ENCODE measurements at places on chromosomes 5 and 9.

DNA sequence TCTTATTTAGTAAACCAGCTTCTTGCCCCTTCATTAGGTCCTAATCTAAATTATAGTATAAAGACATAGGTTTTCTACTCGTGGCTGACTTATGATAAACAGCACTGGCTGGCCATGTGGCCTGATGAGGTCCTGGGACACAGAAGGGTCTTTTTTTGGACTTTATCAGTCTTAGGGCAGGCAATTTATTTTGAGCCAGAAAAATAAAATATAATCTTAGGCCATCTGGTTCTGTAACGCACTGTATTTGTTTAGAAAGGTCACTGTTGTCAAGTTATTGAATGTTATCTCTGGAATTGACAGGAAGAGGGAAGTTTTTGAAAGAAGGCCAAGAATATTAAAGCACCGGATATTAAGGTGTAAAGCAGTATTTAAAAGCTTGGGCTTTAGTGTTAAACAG lies 53.9 kb downstream of the RFX3 start:
- DNase-seq, result no peak

GRCh38 chr5:13303445-13303844 lies 641.0 kb downstream of the DNAH5 start:
- DNase-seq, result peak; percentile 7

- peak; percentile 33 for DNase-seq
These were observed 174.6 kb upstream of the DAPK1 start for GRCh38 chr9:87322840-87323635.

DNA sequence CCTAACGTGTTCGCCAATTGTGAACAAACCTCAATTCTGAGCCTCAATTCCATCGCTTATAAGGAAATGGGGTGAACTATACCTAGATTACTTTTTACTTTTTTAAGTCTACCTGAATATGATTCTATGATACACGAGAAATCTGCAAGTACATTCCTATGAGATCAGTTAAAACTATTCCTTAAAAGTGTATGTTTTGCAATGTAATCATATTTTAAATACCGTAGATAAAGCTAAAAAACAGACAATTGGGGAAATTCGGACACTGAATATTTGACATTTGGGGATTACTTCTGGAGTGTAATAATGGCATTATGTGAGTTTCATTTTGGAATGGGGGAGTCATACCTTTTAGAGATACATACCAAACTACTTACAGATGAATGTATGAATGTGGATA lies 62.3 kb downstream of the STRBP start:
- no peak for DNase-seq

DNA sequence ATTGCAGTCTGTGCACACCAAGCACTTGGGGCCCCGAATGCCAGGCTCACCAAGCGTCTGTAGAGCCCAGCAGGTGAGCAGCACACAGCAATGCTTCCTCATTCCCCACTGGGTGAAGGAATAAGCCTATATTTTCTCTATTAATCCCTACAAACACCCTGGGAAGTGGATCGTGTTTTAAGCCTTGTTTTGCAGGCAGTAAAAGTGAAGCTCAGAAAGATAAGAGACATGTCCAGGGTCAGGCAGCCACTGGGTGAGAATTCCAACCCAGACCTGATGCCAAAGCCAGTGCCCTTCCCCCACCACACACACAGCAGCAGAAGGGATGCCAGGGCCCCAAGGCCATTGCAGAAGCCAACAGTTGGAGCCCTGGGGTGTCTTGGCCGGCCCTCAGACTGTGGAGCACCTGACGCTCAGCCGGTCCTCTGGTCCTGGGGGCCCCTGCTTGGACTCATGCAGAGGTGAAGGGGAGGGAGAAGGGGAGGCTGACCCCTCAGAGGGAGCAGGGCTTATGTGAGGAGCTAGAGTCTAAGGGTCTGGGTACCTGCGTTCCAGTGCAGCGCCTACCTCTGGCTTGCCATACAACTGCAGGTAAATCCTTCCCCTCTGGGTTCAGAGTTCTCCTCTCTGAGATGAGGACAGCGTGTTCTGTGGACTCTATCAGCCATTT lies 26.3 kb upstream of the SYNPO start:
- DNase-seq, result no peak

DNA sequence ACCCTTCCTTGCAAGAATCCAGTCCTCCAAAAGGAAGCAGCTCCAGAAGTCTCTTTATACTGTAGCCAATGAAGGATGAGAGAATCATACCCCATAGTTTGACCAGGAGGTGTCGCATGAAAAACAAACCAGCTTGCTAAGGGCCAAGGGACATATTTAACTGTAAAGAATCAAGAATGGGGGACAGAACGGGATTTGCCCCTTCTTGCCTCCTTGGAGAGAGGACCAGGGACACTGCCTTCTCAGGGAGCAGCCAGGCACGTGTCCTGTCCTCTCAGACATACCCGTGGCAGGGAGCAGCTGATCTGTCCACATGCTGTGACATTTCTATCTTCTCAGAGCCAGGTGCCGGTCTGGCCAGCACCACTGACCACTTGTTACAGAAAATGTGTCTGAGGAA lies 11.7 kb downstream of the PRUNE2 start:
- no peak for DNase-seq

GRCh38 chr5:100464418-100464817 lies 70.8 kb upstream of the FAM174A start:
- DNase-seq, result peak; percentile 67

- DNase-seq, result no peak
These were observed 31.7 kb downstream of the UGCG start for GRCh38 chr9:111928359-111928720.

GRCh38 chr5:132180134-132180745 lies 47.4 kb downstream of the P4HA2 start:
- peak; percentile 41 for DNase-seq

DNA sequence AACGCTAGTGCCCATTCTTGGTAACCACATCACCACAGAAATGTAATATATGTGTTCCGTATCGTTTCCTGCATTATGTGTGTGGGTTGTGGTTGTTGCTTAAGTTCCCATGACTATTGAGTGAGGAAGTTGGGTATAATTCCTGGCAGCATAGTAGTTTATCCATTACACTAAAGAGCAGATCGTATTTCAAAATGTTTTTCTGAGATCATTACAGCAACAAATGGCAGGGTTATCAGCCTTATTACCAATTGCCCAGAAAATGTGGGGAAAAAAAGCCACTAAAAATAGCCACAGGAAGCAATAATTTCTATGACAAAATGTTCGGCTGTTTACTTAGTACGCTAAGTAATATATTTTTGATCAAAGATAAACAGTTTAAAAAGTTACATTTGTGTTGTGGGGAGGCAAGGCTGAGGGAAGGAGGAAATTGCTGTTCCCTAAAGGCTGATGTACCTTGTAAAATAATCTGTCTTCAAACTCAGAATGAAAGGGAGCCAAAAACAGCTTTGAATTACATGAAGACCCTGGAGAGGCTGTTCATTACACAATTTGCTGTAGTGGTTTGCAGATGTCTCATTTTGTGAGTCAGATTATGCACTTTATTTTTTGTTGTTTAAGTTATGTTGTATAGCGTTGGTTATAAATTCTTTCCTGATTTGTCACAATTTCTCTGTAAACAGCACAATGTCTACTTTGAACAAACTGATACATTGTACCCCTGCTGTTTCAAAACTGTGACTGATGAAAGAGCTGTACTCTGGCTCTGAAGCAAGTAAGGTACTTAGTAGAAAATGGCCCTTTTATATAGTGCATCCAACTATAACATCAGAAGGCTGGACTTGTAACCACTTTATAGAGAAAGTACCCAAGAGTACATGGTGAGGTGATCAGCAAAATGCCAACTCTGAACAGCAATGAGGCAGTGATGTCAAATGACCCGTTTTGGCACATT lies 1028.5 kb downstream of the NR2F1-AS1 start:
- DNase-seq, result peak; percentile 66

Measured in foreskin keratinocyte (primary cell).